Activated CD4-positive, alpha-beta T cell treated with anti-CD3 and anti-CD28 coated beads, Interleukin-2, amount 10 ng/mL, durations not matched to agents 24 days and 14 days (primary cell): ENCODE measurements at places on chromosomes 2 and 18. TPM values are rescaled to one million over a fixed set of nuclear protein-coding genes. Genes with fewer than 3 reads are reported as not detected.

Gene DES
- total RNA-seq: not detected in 2 replicates

GRCh38 chr2:230830428-230830827, 34.3 kb upstream of the ITM2C start:
- peaks cover 8% of the 10 kb centered on the region for H3K4me1 ChIP-seq
- H3K27ac ChIP-seq: no peak overlapping the region
- no peak for DNase-seq
- H3K27me3 ChIP-seq: peaks cover 63% of the 10 kb centered on the region
- no peaks in the 10 kb centered on the region for H3K36me3 ChIP-seq

Gene AFF3
- total RNA-seq: 5.7 and 5.9 TPM in 2 replicates

- H3K27ac ChIP-seq: no peak overlapping the region
- no peak overlapping the region for H3K4me3 ChIP-seq
- no peaks in the 10 kb centered on the region for H3K36me3 ChIP-seq
- no peaks in the 10 kb centered on the region for H3K4me1 ChIP-seq
Observed at GRCh38 chr2:219918254-219918653, 290.8 kb downstream of the SLC4A3 start.

Gene MAP3K2
- 53.7 and 57.5 TPM in 2 replicates for total RNA-seq

- no peak for DNase-seq
- H3K27me3 ChIP-seq: peaks cover 14% of the 10 kb centered on the region
- peaks cover 68% of the 10 kb centered on the region for H3K4me1 ChIP-seq
- H3K27ac ChIP-seq: peak overlapping the region; percentile 17
- no peak overlapping the region for H3K4me3 ChIP-seq
Observed at GRCh38 chr18:44731530-44732237, 51.0 kb downstream of the SETBP1 start.

Gene HAAO
- 0.26 and 0.73 TPM in 2 replicates for total RNA-seq

Gene TTC39C
- 28.8 and 29.2 TPM in 2 replicates for total RNA-seq

GRCh38 chr18:79107886-79108285, 38.7 kb downstream of the ATP9B start:
- peaks cover 9% of the 10 kb centered on the region for H3K4me1 ChIP-seq
- no peak overlapping the region for H3K27ac ChIP-seq
- no peak overlapping the region for H3K4me3 ChIP-seq
- H3K36me3 ChIP-seq: peaks cover 8% of the 10 kb centered on the region
- DNase-seq: no peak
- no peaks in the 10 kb centered on the region for H3K27me3 ChIP-seq

DNA sequence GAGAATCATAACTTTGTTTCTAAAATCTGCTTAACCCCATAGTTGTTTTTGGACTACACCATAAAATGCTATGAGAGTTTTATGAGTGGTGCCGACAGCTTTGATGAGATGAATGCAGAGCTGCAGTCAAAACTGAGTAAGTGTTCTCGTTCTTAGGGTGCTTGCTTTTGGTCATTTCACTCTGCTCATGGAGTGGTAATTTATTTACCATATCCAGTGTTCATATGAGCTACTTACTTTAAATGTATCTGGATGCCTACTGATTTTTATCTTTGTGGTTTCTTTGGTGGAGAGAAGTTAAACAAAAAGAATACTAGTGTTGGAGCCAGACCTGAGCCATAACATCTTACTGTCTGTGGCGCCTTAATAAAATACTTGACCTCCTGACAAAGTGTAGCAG, 16.4 kb downstream of the NDC80 start:
- H3K36me3 ChIP-seq: peaks cover 45% of the 10 kb centered on the region
- DNase-seq: no peak
- peak overlapping the region; percentile 13 for H3K4me3 ChIP-seq
- peak overlapping the region; percentile 22 for H3K27ac ChIP-seq

DNA sequence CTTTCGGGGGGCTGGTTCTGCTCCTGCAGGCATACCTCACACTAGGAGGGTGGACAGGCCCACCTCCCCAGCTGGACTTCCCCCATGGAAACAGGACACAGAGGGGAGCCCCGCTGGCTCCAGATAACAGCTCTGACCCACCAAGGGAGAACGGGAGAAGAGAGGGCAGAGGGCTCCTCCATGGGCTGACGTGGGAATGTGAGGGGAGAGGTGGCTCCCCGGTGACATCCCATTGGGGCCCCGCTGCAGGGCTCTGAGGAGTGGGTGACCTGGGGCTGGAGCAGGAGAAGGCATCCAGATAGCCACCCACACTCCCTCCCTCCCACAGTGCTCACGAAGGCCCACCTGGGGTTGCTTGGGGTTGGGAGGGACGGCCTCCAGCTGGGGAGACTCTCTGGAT, 45.9 kb downstream of the FBLN7 start:
- peaks cover 2% of the 10 kb centered on the region for H3K27me3 ChIP-seq
- DNase-seq: no peak
- H3K4me1 ChIP-seq: peaks cover 69% of the 10 kb centered on the region

GRCh38 chr2:26838121-26838906, 9.6 kb upstream of the DPYSL5 start:
- H3K27ac ChIP-seq: no peak overlapping the region
- H3K27me3 ChIP-seq: peaks cover 52% of the 10 kb centered on the region

DNA sequence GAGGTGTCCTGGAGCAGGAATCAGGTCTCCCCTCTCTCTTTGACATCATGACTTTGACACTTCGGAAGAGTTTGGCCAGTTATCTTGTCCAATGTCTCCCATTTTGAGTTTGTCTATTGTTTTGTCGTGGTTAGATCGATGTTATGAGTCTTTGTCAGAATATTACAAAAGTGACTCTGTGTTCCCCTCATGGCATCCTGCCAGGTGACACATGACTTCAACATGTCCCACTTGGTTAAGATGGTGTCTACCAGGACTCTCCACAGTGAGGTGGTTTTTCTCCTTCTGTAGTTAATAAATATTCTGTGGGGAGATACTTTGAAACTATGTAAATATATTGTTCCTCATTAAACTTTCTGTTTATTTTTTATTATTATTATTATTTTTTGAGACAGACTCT, 76.6 kb upstream of the BZW1 start:
- no peak overlapping the region for H3K4me3 ChIP-seq
- H3K27ac ChIP-seq: no peak overlapping the region
- peaks cover 14% of the 10 kb centered on the region for H3K4me1 ChIP-seq
- no peak for DNase-seq

DNA sequence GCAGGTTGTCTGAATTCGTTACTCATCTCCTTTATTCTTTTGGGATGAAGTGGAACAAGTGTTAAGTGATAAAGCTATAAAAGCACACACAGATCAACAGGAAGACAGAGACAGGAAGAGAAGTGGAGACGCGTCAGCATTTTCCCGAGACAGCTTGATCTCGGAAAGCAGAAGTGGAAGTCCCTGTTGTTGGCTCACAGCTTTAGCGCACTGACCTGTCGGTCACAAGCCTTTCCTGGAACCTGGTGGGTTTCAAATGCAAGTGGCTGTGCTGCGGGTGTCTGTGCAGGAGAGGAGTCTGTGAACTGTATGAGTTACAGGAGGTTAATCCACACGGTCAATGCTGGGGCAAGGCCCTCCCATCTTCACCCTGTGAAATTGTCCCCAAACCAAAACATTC, 116.6 kb upstream of the PELI1 start:
- H3K36me3 ChIP-seq: no peaks in the 10 kb centered on the region
- DNase-seq: peak; percentile 76
- H3K27me3 ChIP-seq: peaks cover 2% of the 10 kb centered on the region
- peak overlapping the region; percentile 73 for H3K27ac ChIP-seq
- peaks cover 7% of the 10 kb centered on the region for H3K4me1 ChIP-seq

- H3K36me3 ChIP-seq: peaks cover 64% of the 10 kb centered on the region
- no peak overlapping the region for H3K4me3 ChIP-seq
- H3K4me1 ChIP-seq: peaks cover 56% of the 10 kb centered on the region
- DNase-seq: peak; percentile 67
- no peak overlapping the region for H3K27ac ChIP-seq
Observed at GRCh38 chr2:25297738-25298137, 44.0 kb downstream of the DNMT3A start.

Gene TCF23
- not detected in 2 replicates for total RNA-seq

- H3K4me1 ChIP-seq: no peaks in the 10 kb centered on the region
- no peak overlapping the region for H3K27ac ChIP-seq
- peaks cover 18% of the 10 kb centered on the region for H3K27me3 ChIP-seq
Observed at GRCh38 chr2:120690521-120690920, 45.1 kb upstream of the GLI2 start.

GRCh38 chr18:45164551-45164950, 450.7 kb upstream of the SLC14A2 start:
- H3K36me3 ChIP-seq: no peaks in the 10 kb centered on the region
- H3K4me3 ChIP-seq: no peak overlapping the region

DNA sequence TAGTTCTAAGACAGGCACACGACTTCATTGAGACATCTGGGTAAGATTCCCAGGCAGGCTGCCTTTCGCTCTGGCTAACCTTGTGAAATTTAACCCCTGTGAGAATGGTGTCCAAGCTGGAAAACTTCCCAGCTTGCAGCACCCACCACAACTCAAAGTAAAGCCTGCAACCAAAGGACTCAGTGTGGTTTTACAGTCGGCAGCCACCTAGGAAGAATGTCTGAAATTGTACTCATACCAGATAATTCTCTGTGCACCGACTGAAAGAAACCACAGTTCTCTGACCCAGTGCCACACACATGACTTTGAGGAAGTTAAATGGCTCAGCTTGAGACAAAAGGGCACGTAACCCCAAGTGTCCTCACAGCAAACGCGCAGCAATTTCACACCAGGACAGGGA, 125.7 kb downstream of the RBMS1 start:
- no peak overlapping the region for H3K4me3 ChIP-seq
- peaks cover 24% of the 10 kb centered on the region for H3K36me3 ChIP-seq
- H3K27ac ChIP-seq: no peak overlapping the region

Gene ACMSD
- not detected in 2 replicates for total RNA-seq

DNA sequence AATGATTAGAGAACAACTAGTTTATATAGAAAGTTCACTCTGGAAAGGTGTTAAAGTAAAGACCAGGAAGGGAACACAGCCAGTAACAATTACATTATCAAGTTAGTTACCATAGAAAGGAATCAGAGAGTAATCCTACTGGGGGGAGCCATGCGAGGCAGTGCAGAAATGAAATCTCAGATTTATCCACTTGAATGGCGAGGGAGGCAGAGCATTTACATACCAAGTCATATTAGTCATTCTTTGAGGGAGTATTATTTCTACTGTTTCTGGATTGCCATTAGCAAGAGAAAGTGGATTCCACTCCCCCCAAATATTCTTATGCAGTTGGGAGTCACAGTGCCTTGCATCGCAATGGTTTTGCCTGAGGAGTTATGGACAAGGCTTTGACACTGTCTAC, 472.7 kb upstream of the TRIB2 start:
- peaks cover 20% of the 10 kb centered on the region for H3K27me3 ChIP-seq
- DNase-seq: no peak
- no peaks in the 10 kb centered on the region for H3K36me3 ChIP-seq
- no peak overlapping the region for H3K4me3 ChIP-seq

DNA sequence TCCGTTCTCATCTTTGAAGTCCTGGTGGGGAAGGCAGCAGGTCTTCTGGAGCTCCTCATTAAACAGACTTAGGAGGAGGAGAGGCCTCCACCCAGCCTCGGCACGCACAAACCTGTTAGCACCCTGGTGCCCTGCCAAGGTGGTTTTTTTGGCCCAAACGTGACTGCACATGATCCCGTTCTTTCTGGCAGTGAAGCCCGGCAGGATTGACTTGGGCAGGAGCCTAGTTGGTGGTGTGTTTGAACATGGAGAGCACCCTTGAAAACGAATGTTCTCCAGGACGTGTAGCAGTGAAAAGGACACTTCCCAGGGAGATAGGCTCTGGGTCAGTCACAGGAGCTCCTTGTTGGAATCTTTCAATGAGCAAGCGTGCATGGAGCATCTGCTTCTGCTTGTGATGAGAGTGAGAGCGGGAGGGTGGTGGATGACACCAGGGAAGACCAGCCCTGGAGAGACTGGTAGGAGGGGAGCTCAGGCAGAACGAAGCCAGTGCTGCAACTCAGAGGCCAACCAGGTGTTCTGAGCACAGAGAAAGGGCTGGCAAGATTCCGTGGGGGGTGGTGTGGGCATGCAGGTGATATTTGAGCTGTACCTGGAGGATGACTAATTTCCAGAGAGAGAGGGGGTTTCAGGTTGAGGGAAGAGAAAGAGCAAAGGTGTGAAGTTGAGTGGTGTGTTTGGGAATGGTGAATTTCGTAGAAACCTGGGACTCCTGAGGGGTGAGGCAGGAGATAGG, 73.8 kb downstream of the TANC1 start:
- no peaks in the 10 kb centered on the region for H3K36me3 ChIP-seq
- H3K4me3 ChIP-seq: no peak overlapping the region
- H3K4me1 ChIP-seq: peaks cover 2% of the 10 kb centered on the region

DNA sequence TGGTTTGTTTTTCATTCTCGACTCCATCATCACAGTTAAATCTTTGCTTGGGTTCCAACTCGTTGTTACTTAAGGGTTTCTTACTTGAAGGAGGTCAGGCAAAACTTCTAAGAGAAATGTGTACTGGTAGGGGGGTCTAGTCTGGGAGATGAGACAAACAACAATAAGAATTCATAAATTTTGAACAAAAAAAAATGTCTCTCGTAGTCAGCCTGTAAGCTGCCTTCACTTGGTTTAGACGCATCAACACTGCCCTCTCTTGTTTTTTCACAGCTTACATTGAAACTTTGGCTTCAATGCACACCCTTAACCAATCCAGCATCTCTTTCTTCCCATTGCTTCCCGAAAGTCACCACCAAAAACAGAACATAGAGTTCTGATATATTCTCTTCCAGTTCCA, 576.4 kb upstream of the PIK3C3 start:
- H3K36me3 ChIP-seq: no peaks in the 10 kb centered on the region
- no peaks in the 10 kb centered on the region for H3K4me1 ChIP-seq
- H3K27me3 ChIP-seq: no peaks in the 10 kb centered on the region
- H3K4me3 ChIP-seq: no peak overlapping the region
- no peak overlapping the region for H3K27ac ChIP-seq

Gene PSMA8
- 0.80 and 0.93 TPM in 2 replicates for total RNA-seq

GRCh38 chr18:35841283-35841682, 131.2 kb upstream of the RMP24 start:
- H3K4me3 ChIP-seq: no peak overlapping the region
- no peak overlapping the region for H3K27ac ChIP-seq
- no peaks in the 10 kb centered on the region for H3K4me1 ChIP-seq
- H3K27me3 ChIP-seq: peaks cover 3% of the 10 kb centered on the region
- no peaks in the 10 kb centered on the region for H3K36me3 ChIP-seq

Gene GALR1
- not detected in 2 replicates for total RNA-seq

- no peaks in the 10 kb centered on the region for H3K36me3 ChIP-seq
- peak overlapping the region; percentile 85 for H3K27ac ChIP-seq
- H3K4me3 ChIP-seq: peak overlapping the region; percentile 89
- H3K4me1 ChIP-seq: peaks cover 24% of the 10 kb centered on the region
- DNase-seq: peak; percentile 66
Observed at GRCh38 chr2:16666449-16666801, 791 bp upstream of the CYRIA start.
